Non-pigmented ciliary epithelial cell (primary cell): ENCODE measurements at places on chromosomes 16 and 17.

DNA sequence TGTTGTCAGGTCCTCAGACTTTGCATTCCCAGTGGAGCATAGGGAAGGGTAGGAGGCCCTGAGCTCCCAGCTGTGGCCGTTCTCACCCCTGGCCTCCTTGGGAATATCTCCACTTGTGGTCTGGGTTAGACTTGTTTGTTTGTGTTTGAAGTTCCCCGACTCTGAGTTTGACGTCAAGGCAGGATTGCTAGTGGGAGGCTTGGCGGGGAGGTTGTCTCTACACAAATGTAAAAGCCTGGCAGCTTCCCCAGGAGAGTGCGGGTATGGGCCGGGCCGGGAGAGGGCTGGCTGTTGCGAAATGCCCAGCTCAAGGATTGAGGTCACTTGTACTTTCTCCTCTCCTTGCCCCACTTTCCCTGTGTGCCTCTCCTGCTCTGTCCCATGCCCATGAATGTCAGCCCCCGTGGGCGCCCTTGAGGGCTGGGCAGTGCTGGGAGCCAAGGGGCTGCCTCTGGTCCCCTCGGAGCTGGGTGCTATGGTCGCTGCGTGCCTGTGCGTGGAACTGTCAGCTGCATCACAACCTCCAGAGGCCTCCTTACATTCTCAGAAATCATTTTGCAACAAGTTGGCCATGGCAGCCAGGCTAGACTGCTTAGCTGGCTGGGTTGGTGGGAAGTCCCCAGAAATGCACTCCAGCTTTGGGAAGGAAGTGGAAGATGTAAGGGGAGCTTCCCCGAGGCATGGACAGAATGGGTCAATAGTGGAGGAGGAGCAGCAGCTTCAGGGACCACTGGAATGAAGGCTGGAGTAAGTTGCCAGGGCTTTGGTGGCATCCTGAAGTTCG, 84.3 kb downstream of the KSR1 start:
- peak; percentile 99 for DNase-seq

GRCh38 chr16:85017151-85017550, 5.8 kb upstream of the ZDHHC7 start:
- DNase-seq, result no peak

DNA sequence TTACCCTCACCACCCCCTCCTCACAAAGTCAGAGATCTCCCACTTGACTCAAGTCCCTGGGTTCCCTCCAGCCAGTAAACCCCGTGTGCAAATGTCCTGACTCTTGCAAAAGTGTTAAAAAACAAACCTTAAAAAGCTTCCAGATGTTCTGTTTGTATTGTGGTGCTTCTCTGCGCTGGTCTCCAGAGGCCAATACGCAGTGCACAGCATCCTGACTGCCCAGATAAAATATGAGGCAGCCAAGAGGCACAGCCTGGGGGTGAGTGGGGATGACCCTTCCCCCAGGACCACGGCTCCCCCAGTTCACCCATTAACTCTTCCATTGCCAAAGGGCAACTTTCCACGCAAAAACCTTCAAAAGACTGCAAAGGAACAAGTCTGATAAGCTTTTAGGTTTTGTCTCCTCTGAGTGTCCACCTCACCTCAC, 291.8 kb downstream of the SOX9 start:
- no peak for DNase-seq

GRCh38 chr16:55529018-55529417, 20.1 kb downstream of the LPCAT2 start:
- no peak for DNase-seq

- DNase-seq, result no peak
Observed at GRCh38 chr16:53154513-53154912, 99.7 kb downstream of the CHD9 start.

DNA sequence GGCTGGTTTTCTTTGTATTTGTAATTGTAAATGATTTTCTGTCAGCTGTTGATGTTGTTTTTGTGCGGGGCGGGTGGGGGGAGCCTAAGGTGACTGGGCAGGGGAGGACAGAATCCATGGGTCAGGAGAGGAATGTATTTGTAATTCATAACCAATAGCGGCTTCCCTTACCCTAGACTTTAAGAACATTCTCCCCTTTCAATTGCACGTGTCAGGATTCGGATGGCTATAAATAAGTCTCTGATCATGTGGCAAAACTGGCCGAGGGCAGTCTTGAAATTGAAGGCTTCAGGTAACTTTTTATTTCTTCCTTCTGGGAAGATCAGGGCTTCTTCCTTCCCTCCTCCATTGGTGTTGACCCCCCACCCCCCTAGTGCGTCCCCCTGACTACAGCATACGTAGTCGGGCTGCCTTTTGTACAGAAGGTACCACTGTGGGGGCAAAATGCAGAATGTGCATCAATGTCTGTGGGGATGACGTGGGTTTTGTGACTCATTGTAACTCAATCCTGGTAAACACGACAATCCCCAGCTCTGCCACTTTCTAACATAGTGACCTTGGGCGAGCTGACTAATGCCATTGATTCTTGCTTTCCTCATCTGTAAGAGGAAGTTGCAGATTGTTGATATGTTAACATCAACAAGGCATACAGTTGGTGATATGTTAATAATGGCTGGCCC, 16.2 kb downstream of the MARCHF10 start:
- peak; percentile 95 for DNase-seq

DNA sequence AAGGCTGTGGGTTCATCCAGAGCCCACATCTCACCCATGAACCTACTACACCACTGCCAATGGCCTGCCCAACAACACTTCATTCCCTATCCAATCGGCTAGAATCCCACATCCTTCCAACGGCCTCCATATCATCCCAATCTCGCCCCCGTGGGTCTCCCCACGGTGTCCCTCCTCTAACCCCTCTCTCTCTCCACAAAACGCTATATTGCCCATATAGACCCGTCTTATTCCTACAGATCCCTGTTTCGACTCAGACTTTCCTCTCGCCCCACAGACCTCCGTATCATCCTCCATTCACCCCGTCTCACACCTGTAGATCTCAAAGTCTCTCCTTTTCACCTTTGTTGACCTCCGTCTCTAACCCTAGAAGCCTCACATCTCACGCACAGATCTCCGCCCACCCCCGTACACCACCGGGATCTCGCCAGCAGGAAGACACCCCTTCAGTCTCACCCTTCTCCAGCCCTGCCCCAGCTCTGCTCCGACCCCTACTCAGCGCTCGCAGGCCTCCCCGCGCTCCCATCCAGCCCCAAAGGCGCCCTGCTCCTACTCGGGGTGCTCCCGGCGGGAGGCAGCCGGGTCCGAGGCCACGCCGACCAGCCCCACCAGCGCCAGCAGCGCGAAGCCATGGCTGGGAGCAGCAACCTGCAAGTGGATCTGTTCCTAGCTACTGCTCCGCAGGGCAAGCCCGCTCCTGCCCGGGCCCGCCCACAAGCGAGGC, at the start of gene FDXR:
FDXR (minus strand) TSS at position 682 of the 724 bp plus-strand sequence; CDS start at position 632, 50 bp downstream.
- DNase-seq, result no peak

DNA sequence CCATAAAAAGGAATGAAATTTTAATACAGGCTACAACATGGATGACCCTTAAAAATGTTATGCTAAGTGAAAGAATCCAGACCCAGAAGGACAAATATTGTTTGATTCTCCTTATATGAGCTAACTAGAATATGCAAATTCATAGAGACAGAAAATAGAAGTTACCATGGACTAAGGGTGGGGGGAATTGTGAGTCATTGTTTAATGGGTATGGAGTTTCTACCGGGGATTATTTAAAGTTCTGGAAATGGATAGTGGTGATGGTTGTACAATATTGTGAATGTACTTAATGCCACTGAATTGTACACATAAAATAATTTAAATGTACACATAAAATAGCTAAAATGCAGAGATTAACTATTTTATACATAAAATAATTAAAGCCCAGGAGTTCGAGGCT, 9.2 kb upstream of the MYO18A start:
- no peak for DNase-seq

DNA sequence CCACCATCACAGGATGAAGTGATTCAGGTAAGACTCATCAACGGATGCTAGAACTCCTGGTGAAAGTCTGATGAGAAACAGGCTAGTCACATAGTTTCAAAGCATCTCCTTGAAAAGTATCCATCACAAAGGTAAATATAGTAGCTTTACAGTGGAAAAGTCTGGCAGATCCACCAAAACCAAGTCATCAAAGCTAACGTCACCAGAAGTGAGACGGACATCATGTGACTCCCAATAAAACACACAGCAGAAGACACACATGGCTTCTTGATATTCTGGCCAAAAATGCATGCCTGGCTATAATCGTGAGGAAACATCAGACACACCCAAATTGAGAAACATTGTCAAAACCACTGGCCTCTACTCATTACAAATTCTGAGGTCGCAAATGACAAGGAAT, 17.9 kb upstream of the TRPV3 start:
- no peak for DNase-seq

DNA sequence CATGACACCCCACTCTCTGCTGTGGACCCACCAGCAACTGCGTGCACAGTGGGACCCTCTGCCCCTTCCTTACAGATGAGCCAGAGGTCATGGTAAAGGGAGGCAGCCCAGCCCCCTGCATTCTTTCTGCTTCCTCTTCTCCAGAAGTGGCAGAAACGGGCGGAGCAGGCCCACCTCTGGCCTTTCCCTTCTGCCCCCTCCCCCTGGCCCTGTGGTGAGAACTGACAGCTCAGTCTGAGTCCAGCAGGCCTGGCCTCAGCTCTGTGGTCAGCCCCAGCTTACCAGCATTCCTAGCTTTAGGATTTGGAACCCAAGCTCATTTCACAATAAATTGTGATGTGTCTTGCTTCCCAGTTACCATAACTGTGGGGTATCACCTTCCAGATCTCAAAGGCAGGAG, 4.8 kb upstream of the ANKRD11 start:
- DNase-seq, result peak; percentile 50

GRCh38 chr16:48317614-48318315, 67.4 kb downstream of the SIAH1 start:
- DNase-seq, result peak; percentile 43

DNA sequence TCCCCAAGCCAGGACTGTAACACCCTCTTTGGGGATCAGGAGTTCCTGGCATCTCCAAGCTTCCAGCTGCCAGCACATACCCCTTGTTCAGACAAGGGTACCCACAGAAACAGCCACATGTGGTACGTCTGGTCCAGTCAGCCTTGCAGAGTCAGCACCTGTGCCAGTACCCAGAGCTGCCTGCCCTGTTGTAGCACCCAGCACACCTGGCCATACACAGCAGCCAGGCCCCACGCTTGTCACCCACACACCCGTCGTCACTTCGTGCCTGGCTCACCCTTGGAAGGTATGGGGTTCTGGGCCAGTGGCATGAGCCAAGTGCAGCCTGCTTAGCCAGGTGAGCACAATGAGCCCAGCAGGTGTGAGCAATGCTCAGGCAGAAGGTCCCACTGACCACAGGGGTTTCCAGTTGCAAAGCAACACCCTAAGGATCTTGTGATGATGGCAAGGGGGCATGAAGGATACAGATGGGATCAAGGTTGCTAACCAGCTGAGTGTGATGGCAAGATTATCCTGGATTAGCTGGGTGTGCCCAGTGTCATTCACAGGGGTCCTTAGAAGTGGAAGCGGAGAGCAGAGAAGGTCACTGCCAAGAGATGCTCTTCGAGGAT, 202.3 kb downstream of the CPPED1 start:
- no peak for DNase-seq
